ENCODE measurements at places on chromosomes 12 and 14. TPM values are rescaled to one million over a fixed set of nuclear protein-coding genes. Genes with fewer than 3 reads are reported as not detected.

The MANSC1 gene
- total RNA-seq, result 5.1 TPM

DNA sequence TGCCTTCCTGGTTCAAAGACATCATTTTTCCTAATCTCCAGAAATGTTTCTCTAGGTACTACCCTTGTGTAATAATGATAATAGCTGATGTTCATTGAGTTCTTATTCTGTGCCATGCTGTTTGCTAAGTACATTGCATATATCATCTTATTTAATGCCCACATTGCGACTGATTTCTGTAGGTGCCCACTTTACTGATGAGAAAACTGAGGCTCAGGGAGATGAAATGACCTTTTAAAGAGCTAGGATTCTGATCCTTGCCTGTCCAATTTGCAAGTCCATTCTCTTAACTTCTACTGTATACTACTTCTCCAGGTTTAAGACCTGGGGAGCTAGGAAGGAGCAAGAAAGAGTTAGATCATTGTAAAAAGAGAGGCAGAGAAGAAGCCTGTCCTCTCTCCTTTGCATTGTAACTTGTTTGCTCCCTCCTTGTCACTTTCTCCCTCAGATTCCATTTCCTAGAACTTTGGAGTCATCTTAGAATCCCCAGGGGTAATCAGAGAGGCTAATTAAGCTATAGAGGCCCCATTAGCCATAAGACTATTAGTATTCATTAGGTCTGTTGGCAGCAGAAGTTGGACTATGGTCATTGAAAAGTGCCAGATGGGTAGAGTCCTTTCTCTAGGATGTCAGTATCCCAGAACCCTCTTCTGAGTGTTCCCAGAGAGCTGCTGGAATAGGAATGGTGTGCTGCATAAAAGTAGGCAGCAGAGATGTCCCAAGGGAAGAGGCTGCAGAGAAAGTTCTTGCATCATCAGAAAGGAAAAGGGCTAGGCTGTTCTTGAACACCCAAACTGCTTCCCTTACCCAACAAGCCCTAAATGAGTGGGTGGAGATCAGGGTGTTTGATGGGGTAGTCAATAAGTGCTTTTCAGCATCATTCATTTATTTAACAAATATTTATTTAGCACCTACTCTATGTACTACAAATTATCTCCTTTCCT is 3.1 kb downstream of the DGKA start:
- DNase-seq, result no peak

DNA sequence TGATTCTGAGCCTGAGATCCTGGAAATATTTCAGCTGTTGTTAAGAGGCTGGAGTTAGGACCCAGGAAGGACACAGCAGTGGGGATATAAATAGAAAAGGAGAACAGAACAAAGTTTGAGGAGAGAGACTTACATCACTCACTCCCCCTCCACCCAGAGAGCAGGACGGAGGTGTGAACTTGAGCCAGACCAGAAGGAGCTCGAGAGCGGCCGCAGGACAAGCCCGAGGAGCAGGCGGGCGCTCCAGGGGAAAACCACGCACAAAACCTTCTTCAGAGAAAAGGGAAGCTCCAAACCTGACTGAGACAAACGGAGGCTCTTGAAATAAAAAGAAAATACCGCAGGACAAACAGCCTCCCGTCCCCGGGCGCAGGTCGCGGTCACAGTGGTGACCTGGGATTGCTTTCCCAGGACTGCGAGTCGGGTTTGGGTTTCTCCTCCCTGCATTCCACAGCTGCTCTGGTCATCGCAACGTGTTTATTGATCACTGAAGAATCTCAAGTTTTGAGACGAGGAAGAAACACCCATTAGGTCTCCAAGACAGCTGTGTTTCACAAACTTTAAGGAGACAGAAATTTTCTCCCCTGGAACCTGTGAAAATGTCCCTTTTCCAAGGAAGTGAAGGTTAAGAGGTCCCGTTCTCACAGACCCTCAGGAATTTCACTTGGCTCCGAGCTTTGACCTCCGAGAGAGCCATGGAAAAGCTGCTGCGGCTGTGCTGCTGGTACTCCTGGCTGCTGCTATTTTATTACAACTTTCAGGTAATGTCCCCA is at the start of gene ADGRD1:
Gene ADGRD1 (plus strand): TSS at position 137 of the 773 bp plus-strand sequence. CDS start 559 bp downstream, at position 696.
- DNase-seq, result no peak

- no peak for DNase-seq
Observed at GRCh38 chr12:54421879-54422250, 2.8 kb upstream of the ITGA5 start.

The ZDHHC22 gene
- 0.03 TPM for total RNA-seq

The AGAP2 gene
- 0.46 TPM for total RNA-seq

DNA sequence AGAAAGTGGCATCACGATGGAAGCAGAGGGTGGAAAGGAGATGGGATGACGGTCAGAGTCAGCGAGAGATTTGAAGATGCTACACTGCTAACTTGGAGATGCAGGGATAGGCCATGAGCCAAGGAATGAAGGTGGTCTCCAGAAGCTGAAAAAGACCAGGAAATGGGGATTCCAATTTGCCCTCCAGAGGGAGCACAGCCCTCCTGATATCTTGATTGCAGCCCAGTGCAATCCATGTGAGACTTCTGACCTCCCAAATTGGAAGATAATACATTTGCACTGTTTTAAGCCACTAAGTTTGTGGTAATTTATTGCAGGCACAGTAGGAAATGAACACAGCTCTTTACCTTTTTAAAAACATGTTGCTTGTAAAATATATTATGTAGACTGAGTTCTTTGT is 549.5 kb downstream of the VRK1 start:
- no peak for DNase-seq

DNA sequence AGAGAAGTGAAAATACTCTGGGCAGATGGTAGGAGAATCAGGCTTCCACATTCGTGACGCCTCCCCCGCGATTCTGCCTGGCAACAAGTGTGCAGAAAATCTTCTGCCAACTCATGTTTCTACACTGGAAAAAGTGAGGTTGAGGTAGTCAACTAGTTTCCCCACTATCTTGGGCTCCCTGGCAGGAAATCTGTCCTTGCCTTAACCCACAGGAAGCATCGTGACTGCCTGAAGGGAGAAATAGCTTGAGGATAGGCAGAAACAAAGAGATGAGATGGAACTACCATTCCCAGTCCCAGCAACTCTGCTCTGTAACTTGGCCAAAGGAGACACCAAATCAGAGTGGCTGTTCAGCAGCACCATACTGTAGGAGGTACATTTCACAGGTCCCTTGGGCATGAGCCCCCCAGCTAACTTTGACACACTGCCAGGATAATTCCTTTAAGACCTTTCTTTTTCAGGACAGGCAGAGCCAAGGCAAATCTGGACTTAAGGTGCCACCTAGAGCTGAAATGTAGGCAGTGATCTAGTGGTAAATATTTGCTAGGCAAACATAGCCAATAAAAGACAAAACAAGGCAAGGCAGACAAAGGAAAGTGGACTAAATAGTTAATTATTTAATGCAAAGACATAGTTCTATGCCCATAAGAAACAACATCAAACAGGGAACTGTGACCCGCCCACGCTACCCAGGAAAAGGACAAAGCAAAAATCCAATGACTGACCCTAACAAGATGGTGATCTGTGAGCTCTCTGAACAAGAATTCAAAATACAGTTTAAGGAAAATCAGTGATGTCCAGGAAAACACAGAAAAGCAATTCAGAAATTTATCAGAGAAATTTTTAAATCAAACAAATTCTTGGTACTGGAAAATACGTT is 205.1 kb downstream of the PTPRO start:
- DNase-seq, result no peak

The ADCY4 gene
- total RNA-seq, result not detected

GRCh38 chr12:63863658-63864453 is 19.4 kb downstream of the SRGAP1 start:
- DNase-seq, result no peak

GRCh38 chr12:23964812-23965211 is 15.3 kb upstream of the SOX5 start:
- no peak for DNase-seq

DNA sequence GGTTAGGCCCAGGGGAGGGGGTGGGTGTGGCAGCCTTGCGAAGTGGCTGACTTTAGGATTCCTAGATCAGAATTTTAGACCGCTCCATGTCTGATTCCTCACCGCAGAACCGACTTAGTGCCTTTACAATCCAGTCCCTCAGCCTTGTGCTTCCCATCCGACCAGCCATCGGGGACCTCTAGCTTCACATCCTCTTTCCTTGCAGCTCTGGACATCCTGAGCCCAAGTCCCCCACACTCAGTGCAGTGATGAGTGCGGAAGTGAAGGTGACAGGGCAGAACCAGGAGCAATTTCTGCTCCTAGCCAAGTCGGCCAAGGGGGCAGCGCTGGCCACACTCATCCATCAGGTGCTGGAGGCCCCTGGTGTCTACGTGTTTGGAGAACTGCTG is 557 bp downstream of the COPS7A start:
- peak; percentile 48 for DNase-seq

The CLEC6A gene
- total RNA-seq, result not detected

DNA sequence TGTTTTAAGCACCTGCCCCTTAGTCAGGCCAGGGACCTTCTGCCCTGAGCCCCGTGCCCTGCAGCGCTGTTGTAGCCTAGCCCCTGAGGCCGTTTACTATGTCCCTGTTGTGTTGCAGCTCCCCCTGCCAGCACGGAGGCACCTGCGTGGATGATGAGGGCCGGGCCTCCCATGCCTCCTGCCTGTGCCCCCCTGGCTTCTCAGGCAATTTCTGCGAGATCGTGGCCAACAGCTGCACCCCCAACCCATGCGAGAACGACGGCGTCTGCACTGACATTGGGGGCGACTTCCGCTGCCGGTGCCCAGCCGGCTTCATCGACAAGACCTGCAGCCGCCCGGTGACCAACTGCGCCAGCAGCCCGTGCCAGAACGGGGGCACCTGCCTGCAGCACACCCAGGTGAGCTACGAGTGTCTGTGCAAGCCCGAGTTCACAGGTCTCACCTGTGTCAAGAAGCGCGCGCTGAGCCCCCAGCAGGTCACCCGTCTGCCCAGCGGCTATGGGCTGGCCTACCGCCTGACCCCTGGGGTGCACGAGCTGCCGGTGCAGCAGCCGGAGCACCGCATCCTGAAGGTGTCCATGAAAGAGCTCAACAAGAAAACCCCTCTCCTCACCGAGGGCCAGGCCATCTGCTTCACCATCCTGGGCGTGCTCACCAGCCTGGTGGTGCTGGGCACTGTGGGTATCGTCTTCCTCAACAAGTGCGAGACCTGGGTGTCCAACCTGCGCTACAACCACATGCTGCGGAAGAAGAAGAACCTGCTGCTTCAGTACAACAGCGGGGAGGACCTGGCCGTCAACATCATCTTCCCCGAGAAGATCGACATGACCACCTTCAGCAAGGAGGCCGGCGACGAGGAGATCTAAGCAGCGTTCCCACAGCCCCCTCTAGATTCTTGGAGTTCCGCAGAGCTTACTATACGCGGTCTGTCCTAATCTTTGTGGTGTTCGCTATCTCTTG is 7.6 kb downstream of the DLK1 start:
- DNase-seq, result no peak

DNA sequence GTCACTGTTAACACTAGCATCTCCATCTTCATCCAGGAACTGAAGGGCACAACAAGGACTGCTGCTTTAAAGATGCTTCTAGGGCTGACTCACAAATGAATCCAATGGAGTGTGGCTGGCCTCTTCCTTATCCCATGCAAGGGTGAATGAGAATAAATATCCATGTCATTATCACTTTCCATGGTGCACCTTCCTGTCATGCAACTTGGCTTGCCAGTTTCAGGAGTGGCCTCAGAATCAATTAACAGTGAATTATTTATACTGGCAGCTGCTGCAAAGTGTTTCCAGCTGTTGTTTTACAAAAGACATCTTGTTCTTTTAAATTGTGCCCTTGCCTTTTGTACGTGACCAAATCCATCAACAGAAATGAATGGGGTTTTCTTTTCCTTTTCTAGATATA is 499.3 kb upstream of the TMEM132C start:
- peak; percentile 28 for DNase-seq

GRCh38 chr12:4168036-4168435 is 105.5 kb upstream of the CCND2 start:
- no peak for DNase-seq

The DAO gene
- not detected for total RNA-seq

DNA sequence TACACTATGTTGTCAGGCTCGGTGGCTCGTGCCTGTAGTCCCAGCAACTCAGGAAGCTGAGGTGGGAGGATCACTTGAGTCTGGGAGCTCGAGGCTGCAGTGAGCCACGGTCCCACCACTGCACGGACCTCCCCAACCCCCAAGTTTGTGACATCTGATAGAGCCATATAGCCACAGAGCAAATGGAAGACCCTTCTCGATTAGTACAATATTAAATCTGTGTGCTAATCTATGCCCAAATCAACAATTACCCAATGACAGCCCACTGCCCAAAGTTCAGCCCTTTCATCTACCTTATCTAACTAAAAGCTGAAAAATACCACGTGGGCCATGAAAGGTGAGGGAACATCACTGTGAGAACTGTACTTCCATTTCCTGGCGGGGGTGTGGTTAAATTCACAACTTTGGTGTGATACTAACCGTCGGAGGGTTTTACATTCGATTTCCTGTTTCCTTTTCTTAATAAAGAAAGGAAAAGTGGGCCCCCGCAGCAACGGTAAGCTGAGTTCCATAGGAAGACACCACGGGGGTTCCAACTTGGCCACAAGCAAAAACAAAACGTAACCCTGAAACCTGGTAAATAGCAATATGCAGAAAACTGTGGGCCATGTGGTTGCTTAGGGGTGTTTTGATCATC is 31.2 kb upstream of the FOS start:
- DNase-seq, result no peak

DNA sequence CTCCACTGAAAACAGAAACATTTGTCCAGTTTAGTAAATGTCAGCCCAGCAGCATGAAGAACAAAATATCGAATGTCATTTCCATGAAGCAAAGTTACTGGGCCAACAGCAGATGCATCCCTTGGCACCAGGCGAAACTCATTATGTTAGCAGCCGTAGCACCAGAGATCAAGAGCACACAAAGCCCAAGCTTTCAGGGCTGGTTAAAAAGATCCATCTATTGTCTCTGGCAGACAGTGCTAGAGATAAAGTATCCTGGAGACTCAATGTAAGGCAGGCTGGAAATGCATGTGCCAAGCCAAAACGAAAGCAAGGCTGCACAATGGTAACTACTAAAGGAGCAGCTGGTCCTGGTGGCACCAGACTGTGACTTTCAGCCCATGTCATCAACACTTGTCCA is 120.3 kb upstream of the PLEKHG7 start:
- no peak for DNase-seq

The KRT2 gene
- total RNA-seq, result not detected

DNA sequence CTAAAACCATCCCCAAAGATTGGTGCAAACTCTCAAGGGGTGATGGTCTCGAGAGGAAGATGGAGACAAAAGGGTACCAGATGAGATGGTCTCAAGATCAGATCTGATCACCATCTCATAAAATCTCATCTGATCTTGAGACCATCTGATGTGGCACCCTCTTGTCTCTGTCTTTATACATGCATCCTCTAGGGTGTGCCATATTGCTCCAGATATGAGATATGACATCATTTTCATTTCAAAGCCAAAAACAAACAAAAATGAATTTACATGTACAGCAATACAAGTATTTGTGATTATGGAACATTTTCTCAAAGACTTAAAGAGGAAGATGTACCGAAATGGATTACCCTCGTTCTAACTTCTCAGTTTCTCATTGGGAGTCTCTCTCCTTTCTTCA is 787.2 kb downstream of the GALC start:
- DNase-seq, result no peak

- DNase-seq, result no peak
Observed at GRCh38 chr14:42277840-42278239, 671.2 kb downstream of the LRFN5 start.

Measured in Caki2 (cell line).